ENCODE measurements at places on chromosomes 13 and 19.

- DNase-seq: no peak
Observed at GRCh38 chr13:54226876-54227275, 1198.3 kb downstream of the OLFM4 start.

- DNase-seq: no peak
Observed at GRCh38 chr13:98198683-98199082, 21.6 kb upstream of the RNF113B start.

DNA sequence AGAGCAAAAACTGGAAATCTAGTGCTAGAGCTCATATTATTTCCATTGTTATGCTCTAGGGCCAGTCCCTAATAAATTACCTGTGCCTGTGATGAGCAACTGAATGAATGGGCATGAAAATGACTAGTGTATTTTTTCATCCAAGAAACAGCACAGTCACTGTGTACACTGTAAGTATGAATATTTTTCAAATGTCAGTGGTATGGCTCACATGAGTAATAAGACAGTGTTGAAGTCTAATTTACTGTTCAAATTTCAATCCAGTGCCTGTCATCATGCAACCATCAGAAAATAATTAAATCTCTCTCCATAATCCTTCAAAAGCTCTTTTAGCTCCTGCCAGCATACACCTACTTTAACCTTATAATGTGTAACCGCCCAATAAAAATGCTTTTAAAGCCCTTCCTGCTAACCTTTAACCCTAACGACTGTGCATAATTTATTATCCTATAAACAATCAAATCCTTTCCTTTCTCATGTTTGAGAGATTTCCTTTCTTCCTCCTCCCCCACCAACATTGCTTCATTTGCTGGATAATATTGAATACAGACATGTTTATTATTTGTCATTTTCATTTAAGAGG, 378.3 kb downstream of the GPC5 start:
- DNase-seq: no peak

DNA sequence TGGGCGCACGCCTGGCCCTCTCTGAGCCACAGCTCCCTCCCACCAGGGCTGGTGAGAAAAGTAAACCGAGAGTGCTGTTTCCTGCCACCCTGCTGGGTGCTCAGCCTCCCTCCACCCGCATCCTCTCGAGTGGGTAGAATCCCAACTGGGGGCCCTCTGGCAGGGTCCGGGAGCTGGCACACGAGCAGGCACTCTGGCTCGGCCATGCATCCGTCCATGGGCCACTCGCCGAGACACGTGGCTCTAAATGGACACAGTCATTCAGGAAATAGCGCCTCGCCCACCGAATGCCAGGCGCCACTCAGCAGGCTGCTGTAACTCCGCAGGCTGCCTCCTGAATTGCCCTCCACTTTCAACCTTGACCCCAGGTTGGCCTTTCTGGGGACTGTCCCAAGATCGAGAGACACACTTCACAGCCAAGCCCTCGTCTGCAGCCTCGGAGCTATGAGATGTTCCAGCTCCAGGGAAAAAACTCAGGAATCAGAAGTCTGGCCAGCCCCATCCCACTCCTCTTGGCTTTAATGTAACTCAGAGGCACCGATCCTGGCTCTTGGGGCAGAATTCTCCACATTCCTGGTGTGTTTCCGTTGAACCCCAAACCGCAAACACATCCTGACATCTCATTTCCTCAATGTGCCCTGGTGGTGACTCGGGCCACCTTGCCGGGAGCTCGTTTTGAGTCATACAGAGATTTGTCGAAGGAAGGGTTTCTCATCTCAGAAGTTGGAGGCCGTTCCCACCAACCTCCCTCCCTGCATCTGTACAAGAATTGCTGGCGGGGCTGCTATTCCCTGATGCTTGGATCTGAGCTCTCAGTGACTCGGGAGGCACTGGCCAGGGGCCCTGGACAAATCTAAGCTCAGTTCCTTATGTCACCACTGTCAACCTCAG, 14.1 kb downstream of the KLF2 start:
- DNase-seq: peak; percentile 70

Measured in stimulated activated CD4-positive, alpha-beta T cell treated with anti-CD3 and anti-CD28 coated beads, Interleukin-4, amount 100 ng/mL, for 24 hours (primary cell).